H7 (cell line): ENCODE measurements at places on chromosomes 11 and 22. TPM values are rescaled to one million over a fixed set of nuclear protein-coding genes. Genes with fewer than 3 reads are reported as not detected.

GRCh38 chr22:24707470-24707801, 67.1 kb downstream of the PIWIL3 start:
- DNase-seq: peak; percentile 71

GRCh38 chr11:124602193-124602592, 9.0 kb upstream of the PANX3 start:
- no peak for DNase-seq

The HTR3A gene
- 2.0 and 5.4 TPM in 2 replicates for total RNA-seq

DNA sequence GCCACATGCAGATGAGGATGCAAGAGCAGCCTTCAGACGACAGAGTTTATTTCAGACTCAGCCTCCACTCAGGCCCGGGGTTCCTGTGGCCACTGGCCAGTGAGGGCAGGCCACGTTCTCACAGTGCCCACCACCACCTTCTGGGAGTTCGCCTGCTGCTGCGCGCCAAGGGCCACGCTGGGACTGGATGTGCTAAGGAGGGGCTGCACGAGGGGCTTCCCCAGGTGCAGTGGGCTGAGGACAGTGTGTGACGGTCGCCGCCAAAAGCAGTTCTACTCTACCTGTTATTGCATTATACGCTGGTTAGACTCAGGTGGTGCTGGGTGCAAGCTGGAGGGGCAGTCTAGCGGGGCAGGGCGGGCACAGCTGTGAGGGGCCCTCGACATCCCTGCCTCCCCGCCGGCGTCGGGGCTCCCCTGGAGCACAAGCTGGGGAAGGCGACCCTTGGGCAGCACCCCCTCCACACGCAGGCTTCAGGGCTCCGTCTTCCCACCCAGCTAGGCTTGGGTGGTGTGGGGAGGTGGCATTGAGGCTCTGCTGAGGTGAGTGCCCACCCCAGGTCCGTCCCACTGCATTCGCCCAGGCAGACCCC, 2.7 kb downstream of the CEND1 start:
- DNase-seq: no peak

DNA sequence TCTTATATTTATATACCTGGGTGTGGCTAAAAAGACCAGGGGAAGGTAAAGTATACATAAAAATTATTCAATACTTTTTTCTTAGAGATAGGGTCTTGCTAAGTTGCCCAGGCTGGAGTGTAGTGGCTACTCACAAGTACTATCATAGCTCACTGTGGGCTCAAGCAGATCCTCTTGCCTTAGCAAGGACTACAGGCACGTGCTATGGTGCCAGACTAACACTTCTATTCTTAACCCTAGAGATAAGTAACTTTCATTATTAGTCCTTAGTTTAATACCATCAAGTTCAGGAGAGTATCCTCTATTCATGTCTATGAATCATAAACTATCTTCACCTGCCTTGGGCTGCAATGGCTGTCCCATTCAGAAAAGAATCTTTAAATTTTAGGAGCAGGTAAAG, 11.9 kb downstream of the FCHSD2 start:
- DNase-seq: no peak

- DNase-seq: peak; percentile 71
Measured at GRCh38 chr11:126564566-126564965, 209.1 kb downstream of the ST3GAL4 start.

DNA sequence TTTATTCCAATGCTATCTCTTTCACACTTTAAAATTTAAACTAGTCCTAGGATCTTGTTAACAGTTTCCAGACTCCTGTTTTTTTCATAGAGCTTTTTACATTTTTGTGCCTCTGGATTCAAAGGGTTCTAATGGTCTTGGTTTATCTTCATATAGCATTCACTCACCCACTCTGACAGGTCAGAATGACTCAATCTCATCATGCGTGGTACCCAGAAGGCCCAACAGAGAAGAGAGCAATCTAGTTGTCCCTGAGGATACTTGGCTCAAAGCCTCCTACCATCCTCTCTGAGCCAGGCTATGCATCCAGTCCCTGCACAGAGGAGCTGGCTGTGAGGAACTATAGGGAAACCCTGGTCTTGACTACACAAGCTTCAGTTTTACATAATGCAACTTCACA, 27.5 kb downstream of the MAML2 start:
- DNase-seq: no peak

DNA sequence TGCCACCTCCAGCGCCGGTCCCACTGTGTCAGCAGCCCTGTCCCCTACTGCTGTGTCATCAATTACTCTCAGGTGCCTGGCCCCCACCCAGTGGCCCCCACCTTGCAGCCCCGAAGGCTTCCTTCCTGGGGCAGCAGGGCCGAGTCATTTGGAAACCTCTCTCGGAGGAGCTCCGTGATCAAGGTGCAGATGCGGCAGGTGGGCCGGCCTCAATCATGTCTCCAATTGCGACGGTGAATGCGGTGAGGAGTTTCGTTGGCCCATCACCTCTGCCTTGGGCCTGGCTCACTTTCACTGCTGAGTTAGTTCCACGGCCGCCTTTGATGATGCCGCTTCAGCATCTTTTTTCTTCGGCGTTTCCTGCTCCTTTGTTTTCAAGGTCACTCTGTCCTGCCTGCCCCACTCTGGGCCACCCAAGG, 11.3 kb upstream of the CXCR5 start:
- peak; percentile 29 for DNase-seq

GRCh38 chr11:46259971-46260560, 17.4 kb upstream of the CREB3L1 start:
- no peak for DNase-seq

- no peak for DNase-seq
Measured at GRCh38 chr11:74681686-74682651, 49.3 kb downstream of the CHRDL2 start.

- peak; percentile 91 for DNase-seq
Measured at GRCh38 chr11:63762654-63763495, 5.7 kb downstream of the ZFTA start.

GRCh38 chr22:25080855-25081254, 118.8 kb upstream of the CRYBB3 start:
- no peak for DNase-seq

The CPT1B gene
- total RNA-seq: 24.0 and 27.6 TPM in 2 replicates

- no peak for DNase-seq
Measured at GRCh38 chr11:121792185-121792584, 323.8 kb downstream of the BLID start.

- DNase-seq: peak; percentile 80
Measured at GRCh38 chr22:20430101-20430719, 7.4 kb downstream of the SCARF2 start.

GRCh38 chr11:20160425-20161229, at the start of gene DBX1:
Gene DBX1, minus strand, starts transcription at chr11:20160475. Its CDS starts 151 bp downstream, at chr11:20160324.
- DNase-seq: peak; percentile 18

The DUSP8 gene
- 1.7 and 2.7 TPM in 2 replicates for total RNA-seq
